Suprapubic skin (tissue), 4 donors: ENCODE measurements at places on chromosomes 1 and 21. TPM values are rescaled to one million over a fixed set of nuclear protein-coding genes. Genes with fewer than 3 reads are reported as not detected.

The FAM163A gene
- not detected for total RNA-seq

The UBL4B gene
- 0.48 TPM for total RNA-seq

The SYCP1 gene
- total RNA-seq = not detected

The HHAT gene
- total RNA-seq = 20.0 TPM

The AMY1B gene
- total RNA-seq = not detected

The DTL gene
- 7.1 TPM for total RNA-seq

The VPS13D gene
- total RNA-seq = 94.4 TPM

The ADAM30 gene
- total RNA-seq = not detected

The DHRS3 gene
- 73.3 TPM for total RNA-seq

The WNT4 gene
- total RNA-seq = 42.7 TPM

The AKR7A3 gene
- 3.1 TPM for total RNA-seq

The TRIM58 gene
- 0.98 TPM for total RNA-seq

The RUSC1 gene
- total RNA-seq = 41.7 TPM

The VSIG8 gene
- total RNA-seq = 22.6 TPM

The TTC39A gene
- 9.4 TPM for total RNA-seq

The APCS gene
- not detected for total RNA-seq

The TNNI3K gene
- not detected for total RNA-seq

The LCE1B gene
- 178 TPM for total RNA-seq

The VWA5B1 gene
- total RNA-seq = 0.16 TPM

The PEX11B gene
- 35.9 TPM for total RNA-seq

The KMO gene
- total RNA-seq = not detected

The TAL1 gene
- 0.34 TPM for total RNA-seq

The INSRR gene
- total RNA-seq = not detected

The MYCL gene
- 80.8 TPM for total RNA-seq

The ARTN gene
- 0.38 TPM for total RNA-seq

The KCNH1 gene
- not detected for total RNA-seq

The LCE2C gene
- 669 TPM for total RNA-seq

The S100A9 gene
- total RNA-seq = 76.1 TPM

The LMX1A gene
- not detected for total RNA-seq

The FUCA1 gene
- total RNA-seq = 17.6 TPM

The ANGPTL3 gene
- 0.32 TPM for total RNA-seq

The CTPS1 gene
- 23.6 TPM for total RNA-seq

The PDC gene
- total RNA-seq = not detected

The LHX8 gene
- total RNA-seq = not detected

The BEND5 gene
- total RNA-seq = 0.89 TPM

The CDCP2 gene
- not detected for total RNA-seq

The UTP11 gene
- total RNA-seq = 36.5 TPM

The LRRC8C gene
- 8.2 TPM for total RNA-seq

The ZNF683 gene
- not detected for total RNA-seq

The TRIM67 gene
- total RNA-seq = 0.38 TPM

The TBX19 gene
- 6.7 TPM for total RNA-seq

The FMOD gene
- total RNA-seq = 36.6 TPM

The S100A7A gene
- total RNA-seq = not detected

The WDR3 gene
- 13.1 TPM for total RNA-seq

The AGT gene
- 1.6 TPM for total RNA-seq

The PTPRC gene
- total RNA-seq = 4.7 TPM

The SPATA1 gene
- not detected for total RNA-seq

The TSPAN2 gene
- 1.1 TPM for total RNA-seq

The MGST3 gene
- total RNA-seq = 178 TPM

The ACTL8 gene
- total RNA-seq = not detected

The CASQ2 gene
- total RNA-seq = 1.5 TPM

The GREM2 gene
- total RNA-seq = 0.44 TPM

The ANKRD35 gene
- 62.7 TPM for total RNA-seq

The GUCA2A gene
- total RNA-seq = not detected

The EDN2 gene
- 8.4 TPM for total RNA-seq

The CD48 gene
- not detected for total RNA-seq

The MLLT11 gene
- total RNA-seq = 1.5 TPM

The KIF21B gene
- total RNA-seq = 1.1 TPM
